ENCODE measurements at places on chromosomes 12 and 14. TPM values are rescaled to one million over a fixed set of nuclear protein-coding genes. Genes with fewer than 3 reads are reported as not detected.

HOXC9 gene
- total RNA-seq: 7.4 TPM

CELA1 gene
- not detected for total RNA-seq

COCH gene
- 9.0 TPM for total RNA-seq

PIK3C2G gene
- total RNA-seq: not detected

MTHFD1 gene
- total RNA-seq: 30.9 TPM

RNFT2 gene
- total RNA-seq: 7.3 TPM

GPR84 gene
- not detected for total RNA-seq

ADAMTS20 gene
- total RNA-seq: under 0.01 TPM

CCDC38 gene
- not detected for total RNA-seq

PTPN6 gene
- not detected for total RNA-seq
